ENCODE measurements at places on chromosomes 12 and 14.

DNA sequence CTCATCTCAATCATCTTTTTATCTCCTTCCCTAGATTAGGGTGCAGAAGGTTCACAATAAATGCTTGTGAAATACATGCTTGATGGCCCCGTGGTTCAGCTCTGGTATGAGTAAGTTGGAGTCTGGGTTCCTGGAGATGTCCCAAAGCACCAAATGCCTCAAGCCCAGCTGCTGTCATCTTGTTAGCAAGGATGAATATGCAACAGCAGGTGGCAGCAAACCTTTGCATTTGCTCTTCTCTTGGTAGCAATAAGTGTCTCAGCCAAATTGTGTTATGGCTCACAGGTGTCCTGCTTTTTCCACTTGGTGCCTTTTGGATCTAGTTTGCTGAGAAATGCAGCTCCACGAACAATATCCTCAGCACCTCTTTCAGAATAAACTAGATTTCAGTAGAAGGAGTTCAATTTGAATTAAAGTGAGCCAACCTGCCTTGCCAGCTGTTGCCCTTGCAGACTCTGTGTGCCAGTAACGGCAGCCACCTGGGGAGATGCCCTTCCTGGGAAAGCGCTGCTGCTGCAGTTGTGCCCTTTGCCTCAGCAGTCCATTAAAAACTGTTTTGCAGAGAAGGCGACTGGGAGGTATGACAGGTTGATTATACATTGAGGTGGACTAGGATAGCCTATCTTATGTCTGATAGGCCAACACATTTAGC lies 417.3 kb downstream of the SNAPC1 start:
- peak; percentile 26 for DNase-seq

- DNase-seq, result no peak
Observed at GRCh38 chr12:102570256-102570655, 89.9 kb upstream of the IGF1 start.

- DNase-seq, result no peak
Observed at GRCh38 chr12:52437508-52437907, 3.3 kb upstream of the KRT75 start.

DNA sequence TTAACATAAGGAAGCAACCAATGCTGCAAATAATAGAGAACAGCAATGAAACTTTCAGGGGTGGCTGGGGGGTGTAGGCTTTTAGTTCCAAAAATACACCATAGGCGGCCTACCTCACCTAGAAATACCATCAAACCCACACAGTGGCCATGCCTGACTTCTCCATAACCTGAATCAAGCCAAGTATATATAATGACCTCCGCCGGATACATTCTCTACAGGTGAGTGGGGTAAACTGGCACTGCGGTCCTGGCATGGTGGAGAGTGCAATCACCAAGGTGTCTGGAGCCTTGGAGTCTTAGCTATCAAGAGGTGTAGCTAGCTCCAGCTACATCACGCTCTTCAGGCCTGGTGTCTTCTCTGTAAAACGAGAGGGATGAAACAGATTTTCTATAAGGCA lies 1.2 kb downstream of the ZBTB25 start:
- no peak for DNase-seq

- DNase-seq, result no peak
Observed at GRCh38 chr12:100279607-100280244, 12.7 kb downstream of the SCYL2 start.

DNA sequence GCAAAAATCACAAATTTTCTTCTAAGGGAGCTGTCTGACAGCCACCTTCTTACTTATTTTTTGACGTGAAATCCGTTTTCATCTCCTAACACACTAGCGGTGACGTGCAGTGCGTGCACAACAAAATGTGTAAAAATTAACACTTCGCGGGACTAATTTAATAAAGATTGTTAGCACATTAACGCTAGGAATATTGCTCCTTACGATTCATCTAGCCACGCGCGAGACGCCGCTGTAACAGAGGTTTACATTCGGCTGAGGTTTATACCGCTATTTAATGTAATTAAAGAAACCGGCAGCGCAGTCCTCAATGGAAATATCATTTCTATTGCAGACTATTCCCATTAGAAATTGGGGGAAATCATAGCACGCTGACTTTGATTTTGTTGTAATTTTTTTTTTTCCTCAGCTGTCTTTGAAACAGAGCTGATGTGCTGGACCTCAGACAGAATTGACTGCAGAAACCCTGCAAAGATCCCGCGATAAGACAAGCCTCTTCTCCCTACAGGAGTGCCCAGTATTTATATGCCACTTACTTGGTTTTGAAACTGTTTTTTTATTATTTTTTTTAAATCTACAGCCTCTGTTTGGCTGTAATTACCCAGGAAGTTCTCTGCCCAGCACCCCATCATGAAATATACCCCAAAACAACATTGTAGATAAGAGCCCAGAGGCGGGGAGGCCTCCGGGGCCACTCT lies 31.2 kb downstream of the BCL11B start:
- DNase-seq, result no peak

GRCh38 chr12:122571821-122572220 lies 44.8 kb downstream of the KNTC1 start:
- no peak for DNase-seq

GRCh38 chr14:45998554-45998953 lies 653.0 kb downstream of the RPL10L start:
- DNase-seq, result no peak

DNA sequence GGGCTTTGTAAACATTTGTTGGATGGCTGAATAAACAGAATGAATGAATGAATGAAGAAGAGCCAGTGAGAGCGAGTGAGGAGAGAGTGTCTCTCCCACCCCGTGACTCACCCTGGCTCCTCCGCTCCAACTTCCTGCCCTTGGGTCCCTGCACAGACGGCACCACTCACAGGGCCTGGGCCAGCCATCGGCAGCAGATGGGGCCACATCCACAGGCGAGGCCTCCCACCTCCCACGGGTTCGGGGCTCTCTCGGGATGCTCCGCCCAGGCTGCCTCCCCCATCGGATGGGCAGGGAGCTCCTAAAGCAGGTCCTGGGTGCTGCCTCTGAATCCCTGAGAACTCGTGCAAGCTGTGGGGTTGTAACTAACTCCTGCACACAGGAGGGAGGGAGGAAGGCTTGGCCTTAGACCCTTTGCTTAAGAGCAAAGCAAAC lies 41.3 kb downstream of the CCNK start:
- DNase-seq, result no peak

- no peak for DNase-seq
Observed at GRCh38 chr12:53728206-53728605, 954 bp upstream of the CALCOCO1 start.

- DNase-seq, result no peak
Observed at GRCh38 chr12:57832966-57833365, 13.6 kb downstream of the CTDSP2 start.
